Fibroblast of skin of left quadriceps (primary cell): ENCODE measurements at places on chromosomes 7 and 10.

DNA sequence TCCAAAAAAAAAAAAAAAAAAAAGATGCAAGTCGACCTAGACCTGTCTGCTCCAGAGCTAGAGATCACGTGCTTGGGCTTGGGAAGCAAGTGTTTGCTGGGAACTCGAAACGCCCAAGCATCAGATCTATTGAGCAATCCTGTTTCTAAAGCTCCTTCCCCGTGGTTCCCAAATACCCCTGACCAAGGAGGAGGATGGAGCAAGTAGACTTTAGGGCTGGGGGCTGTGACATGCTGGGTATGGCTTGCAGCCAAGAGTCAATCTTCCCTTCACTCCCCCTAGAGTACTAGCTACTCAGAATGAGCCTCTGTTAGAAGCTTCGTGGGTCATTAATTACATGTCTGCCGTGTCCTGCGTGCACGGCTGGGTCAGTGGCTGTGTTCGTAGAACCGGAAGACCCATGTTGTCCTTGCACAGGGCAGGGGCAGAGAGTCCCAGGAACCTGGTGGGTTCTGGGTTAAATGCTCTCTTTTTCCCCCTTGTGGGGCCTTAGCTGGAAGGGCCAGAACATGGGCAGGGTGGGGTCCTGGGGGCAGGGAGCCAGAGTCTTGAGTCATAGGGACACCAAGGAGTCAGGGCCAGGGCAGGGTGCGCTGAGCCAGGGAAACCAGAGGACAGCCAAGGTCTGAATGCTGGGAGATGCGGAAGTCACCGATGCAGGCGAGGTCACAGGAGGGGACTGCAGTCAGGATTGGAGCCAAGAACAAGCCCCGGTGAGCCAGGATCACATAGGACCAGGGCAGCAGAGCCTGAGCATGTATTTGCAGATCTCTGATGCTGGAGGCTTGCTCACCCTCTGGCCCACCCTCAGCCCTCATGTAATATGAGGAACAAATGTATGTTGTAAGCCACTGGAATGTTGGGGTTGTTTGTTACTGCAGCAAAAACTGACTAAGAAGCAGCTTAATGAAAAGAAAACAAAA lies 34.6 kb upstream of the TPST1 start:
- DNase-seq = no peak

- DNase-seq = no peak
Observed at GRCh38 chr10:78568620-78569019, 500.1 kb upstream of the ZMIZ1 start.

DNA sequence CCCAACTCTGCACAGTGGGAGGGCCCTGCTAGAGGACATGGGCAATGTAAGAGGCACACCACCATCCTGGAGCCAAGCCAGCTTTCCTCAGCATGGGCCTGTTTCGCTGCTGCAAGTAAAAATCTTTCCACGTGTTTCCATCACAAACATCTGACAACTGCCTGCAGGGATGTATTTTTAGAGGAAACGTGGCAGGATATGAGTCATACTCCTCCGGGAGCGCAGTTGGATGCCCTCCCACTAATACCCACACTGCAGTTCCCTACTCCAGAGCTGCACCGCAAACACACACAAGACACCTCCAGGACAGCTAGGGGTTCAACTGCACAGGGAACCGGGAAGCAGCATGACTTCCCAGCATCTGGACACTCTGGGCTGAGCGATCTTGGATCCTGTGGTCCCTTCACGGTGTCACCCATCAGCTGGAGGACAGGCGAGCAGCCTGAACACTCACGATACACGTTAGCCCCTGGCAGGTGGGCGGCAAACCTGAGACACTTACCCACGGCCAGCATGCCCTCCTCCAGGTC lies 26.1 kb downstream of the PLAC9 start:
- peak; percentile 96 for DNase-seq

GRCh38 chr10:43202224-43202656 lies 64.0 kb downstream of the CSGALNACT2 start:
- no peak for DNase-seq

DNA sequence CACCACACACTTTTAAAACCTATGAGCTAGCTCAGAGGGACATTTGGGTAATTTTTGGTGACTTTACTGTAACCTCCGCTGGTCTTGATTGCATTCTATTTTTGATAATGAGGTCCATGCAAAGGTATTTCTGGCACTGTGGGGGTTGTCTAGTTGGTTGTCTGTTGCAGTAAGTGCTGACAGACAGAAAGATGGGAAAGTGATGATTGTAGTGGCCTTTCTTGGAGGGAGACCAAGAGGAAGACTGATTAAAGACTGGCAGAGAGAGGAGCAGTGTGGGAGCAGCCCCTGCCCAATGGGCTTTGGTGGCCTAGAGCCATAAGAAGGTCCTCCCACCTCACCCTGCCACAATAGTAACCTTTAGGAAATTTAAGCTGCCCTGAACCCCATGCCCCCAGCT lies 173.4 kb upstream of the CTBP2 start:
- no peak for DNase-seq

GRCh38 chr7:158854681-158855081 lies 1.7 kb upstream of the DYNC2I1 start:
- DNase-seq = no peak

DNA sequence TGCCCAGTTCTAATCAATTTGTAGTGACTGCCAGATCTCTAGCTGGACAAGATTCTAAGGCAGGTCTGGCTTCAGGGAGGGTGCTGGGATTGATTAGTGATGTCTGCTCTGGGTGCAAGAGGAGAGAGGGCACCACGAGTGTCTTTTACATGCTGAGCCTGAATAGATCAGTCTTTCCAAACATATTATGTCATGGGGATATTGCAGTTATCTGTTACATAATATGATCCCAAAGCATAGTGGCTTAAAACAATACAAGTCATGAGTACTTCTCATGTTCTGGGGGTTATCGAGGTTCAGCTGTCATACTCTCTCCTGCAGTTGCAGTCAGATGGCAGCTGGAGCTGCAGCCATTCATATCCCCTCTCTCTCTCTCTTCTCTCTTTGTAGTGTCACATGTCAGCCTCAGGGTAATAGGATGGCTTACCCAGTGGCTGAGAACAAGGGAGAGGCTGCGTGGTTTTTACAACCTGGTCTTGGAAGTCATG lies 26.0 kb downstream of the SLC29A3 start:
- DNase-seq = no peak

DNA sequence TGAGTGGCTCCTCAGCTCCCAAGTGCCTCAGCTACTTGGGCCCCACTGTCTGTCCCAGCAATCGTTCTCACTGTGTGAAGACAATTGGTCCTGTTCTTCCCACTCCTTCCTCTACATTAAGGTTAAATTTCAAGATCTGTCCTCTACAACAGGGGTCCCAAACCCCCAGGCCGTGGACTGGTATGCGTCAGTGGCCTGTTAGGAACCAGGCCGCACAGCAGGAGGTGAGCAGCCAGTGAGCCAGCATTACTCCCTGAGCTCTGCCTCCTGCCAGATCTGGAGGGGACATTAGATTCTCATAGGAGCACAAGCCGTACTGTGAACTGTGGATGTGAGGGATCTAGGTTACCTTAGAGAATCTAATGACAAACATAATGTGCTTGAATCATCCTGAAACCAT lies 376.9 kb upstream of the FZD8 start:
- DNase-seq = no peak

DNA sequence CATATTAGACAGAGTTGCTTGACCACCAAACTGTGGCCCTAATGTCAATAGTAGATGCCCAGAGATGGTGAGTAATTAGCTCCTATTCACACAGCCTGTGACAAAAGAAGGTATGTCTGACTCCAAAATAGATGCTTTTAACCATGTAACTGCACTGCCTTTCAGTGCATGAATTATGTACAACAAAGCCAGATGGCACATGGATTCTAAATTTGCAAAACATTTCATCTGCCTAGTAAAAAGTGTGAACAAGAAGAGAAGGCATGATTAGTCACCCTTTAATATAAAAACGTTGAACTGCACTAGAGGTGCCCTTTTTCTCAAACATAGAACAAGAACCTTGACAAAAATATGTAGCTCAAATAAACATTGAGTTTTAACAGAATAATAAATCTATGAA lies 35.5 kb upstream of the PTPRZ1 start:
- no peak for DNase-seq

DNA sequence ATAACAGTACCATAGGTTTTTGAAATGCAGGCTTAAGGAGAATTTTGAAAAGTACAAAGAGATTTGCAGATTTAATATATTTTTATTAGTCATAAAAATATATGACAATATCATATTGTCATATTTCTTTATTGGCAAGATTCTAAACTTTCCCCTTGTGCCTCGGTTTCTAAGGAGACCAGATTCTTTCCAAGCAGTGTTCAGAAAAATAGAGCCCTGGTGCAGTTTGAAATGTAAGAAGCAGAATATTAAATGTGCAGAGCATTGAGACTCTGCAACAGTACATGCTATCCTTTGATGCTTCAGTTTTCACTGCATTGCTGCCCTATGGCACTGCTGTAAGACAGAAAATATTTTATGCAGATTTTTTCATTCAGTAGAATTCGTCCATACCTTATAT lies 243.2 kb downstream of the CCDC3 start:
- no peak for DNase-seq

DNA sequence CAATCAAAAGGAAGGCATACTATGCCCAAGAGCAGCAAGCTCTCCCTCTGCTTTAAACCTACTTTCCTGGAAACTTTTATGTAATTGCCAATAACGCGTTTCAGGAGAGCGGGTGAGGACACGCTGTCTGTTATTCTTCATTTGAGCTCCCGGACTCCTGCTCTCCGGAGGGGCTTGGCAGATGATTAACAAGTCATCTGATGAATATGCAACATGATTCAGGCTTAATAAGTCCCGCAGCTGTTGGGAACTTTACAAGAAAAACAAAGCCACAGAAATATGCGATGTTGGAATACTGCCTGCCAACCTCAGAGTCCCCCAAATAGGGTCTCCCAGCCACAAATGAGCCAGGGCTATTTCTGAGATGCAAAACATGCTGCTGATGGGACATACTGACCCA lies 348.0 kb downstream of the GPAM start:
- DNase-seq = peak; percentile 76

DNA sequence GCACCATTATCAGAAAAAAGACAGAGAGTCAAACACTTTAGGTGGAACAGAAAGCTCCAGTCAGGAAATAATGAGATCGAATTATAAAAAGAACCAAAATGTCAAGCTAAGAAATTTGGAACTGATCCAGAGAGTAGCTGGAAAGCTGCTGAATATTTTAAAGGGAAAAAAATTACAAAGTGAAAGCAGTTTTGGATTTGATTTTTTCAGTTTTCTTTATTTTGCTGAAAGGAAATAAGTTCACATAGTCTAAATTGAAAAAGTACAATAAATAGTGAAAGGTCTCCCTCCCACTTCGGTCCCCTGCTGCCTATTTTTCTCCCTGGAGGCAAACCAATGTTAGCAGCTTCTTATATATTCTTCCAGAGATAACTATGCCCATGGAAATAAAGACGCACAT lies 11.3 kb upstream of the TOMM7 start:
- DNase-seq = no peak

DNA sequence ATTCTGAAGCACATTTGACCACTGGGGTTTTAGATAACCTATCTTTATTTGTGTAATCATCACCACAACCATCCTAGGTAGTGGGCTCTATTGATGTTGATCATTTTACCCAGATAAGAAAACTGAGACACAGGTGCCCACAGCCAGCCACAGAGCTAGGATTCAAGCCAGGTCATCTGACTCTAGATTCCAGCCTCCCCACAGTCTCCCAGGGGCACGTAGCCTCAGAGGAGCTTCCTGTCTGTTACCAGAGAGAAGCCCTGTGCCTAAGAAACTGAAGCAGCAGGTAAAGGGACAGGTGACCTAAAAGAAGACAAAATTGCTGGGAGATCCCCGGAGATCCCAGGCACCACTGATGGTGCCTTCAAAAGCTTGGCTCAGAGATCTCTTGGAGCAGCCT lies 55.8 kb downstream of the ALOX5 start:
- no peak for DNase-seq

DNA sequence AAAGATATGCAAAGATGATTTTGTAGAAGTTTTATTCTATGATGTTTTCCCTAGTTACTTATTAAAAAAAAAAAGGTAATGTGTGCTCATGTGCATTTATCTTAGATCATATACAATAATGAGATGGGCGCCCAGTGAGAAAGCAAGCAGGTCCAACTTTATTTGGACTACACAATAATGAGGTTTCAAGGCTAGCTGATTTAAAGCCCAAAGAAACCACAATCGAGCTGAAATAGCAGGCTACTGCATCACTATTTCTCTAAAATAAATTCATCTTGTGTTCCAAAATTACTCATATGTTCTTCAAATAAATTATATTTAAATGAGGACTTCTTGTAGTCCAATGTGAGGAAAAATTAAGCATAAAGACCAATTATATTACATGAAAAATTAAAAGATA lies 110.1 kb downstream of the JMJD1C start:
- no peak for DNase-seq

DNA sequence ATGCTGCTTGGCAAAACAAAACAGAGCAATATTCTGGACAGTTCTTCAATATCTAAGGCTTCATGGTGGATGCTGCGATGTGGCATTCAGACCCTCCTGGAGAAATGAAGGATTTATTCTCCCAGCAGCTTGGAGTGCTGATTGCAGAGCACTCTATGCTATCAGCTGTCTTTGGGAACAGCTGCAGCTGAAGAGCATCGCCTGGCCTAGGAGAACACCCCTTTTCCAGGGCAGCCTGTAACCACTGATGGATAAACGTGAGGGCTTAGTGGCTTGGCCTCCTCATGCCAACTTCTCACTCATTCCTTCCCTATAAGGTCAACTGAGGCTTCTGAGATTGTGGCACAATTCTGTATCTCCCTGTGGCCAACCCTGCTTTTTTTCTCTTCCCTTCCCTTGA lies 638.1 kb upstream of the CNTNAP2 start:
- no peak for DNase-seq

- DNase-seq = no peak
Observed at GRCh38 chr10:100888957-100889356, 23.8 kb upstream of the SLF2 start.

DNA sequence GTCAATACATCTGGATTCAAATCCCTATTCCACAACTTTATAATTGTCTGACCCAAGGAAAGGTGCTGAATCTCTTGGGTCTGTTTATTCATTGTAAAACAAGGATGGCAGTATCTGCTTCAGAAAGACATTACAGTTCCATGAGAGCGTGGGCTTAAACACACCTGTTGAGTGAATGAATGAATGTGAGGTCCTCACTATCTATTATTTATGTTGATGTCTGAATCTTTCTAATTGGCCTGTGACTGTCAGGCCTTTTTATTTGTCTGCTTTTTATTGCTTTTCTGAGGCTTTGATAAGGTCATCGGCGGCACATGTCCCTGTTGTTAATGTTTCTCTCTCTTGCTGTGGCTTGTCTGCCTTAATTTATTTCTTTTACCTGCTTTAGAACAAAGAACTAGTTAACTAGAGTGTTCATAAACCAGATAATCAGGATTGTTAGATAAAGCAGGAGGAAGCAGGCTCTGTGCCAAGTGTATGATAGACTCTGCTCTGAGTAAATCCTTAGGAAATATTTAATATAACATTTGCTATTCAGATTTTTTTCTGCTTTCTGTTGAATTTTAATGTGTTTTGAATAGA lies 42.3 kb upstream of the CYCS start:
- DNase-seq = no peak
